ENCODE measurements at places on chromosomes 7 and 10.

GRCh38 chr7:87853237-87853864 is 22.8 kb downstream of the SLC25A40 start:
- no peak for DNase-seq

DNA sequence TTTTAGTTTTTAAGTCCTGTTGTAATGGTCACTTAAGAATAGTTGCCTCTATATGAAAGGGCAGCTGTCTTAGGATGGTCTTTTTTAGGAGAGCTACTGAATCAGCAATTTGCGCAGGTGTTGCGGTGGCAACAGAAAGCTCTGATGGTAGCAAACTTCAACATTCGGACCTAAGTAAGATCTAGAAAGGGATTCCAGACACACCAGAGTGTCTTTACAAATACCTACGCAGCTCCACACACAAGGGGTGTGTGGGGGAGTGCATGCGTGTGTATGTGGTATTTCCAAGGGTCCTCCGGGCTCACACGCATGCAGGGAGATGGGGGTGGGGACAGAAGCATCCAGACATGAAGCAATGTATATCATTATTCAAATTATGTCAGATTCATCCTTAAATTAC is 438.6 kb upstream of the MGMT start:
- no peak for DNase-seq

DNA sequence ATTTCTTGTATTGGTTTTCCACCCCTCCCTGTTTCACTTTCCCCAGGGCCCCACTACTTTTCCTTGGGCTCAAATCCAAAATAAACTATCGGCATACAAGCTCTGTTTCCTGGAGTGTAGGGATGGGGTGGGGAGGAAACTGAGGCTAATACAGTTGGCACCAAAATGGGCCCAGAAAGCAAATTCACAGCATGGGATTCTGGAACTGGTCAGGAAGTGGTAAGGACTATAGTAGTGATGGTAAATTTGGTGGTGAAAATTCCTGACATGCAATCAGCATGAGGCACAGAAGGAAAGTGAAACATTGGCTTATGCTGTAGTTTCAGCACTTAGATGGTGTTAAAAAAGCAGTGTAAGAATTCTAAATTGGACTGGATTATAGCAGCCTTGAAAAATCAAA is 8.7 kb upstream of the SAMD9L start:
- DNase-seq: no peak

GRCh38 chr7:137006293-137006692 is 137.8 kb downstream of the CHRM2 start:
- no peak for DNase-seq

- DNase-seq: no peak
Measured at GRCh38 chr10:75857896-75858295, 426.5 kb downstream of the LRMDA start.
